Cardiac muscle cell (in vitro differentiated cells and primary cell): ENCODE measurements at places on chromosomes 1 and 21. TPM values are rescaled to one million over a fixed set of nuclear protein-coding genes. Genes with fewer than 3 reads are reported as not detected.

EDARADD gene
- 0.24 and 0.32 TPM in 2 replicates for total RNA-seq

CNN3 gene
- 101 and 108 TPM in 2 replicates for total RNA-seq

GRCh38 chr21:43923391-43923790 is 58.4 kb downstream of the AGPAT3 start:
- no peaks in the 10 kb centered on the region for H3K36me3 ChIP-seq
- H3K4me3 ChIP-seq: no peak overlapping the region
- H3K4me1 ChIP-seq: peaks cover 15% of the 10 kb centered on the region
- H3K27ac ChIP-seq: no peak overlapping the region

- peak; percentile 18 for DNase-seq
- H3K4me3 ChIP-seq: no peak overlapping the region
- H3K27ac ChIP-seq: peak overlapping the region; percentile 1
- H3K27me3 ChIP-seq: no peaks in the 10 kb centered on the region
- no peaks in the 10 kb centered on the region for H3K4me1 ChIP-seq
Measured at GRCh38 chr1:235199441-235199840, 38.4 kb upstream of the RBM34 start.
